ENCODE measurements at places on chromosomes 12 and 14. TPM values are rescaled to one million over a fixed set of nuclear protein-coding genes. Genes with fewer than 3 reads are reported as not detected.
A peak's percentile ranks its signal among the peaks of the same experiment; 100 is the strongest.

The SYNE3 gene
- 22.0 TPM for total RNA-seq

The CIT gene
- 9.5 TPM for total RNA-seq

The RASAL1 gene
- 1.3 TPM for total RNA-seq

The TAS2R9 gene
- not detected for total RNA-seq

The TGM1 gene
- total RNA-seq, result 1.6 TPM

The KCNH3 gene
- not detected for total RNA-seq

The GALNT9 gene
- total RNA-seq, result not detected

The KCNMB4 gene
- 0.98 TPM for total RNA-seq

The LLPH gene
- total RNA-seq, result 6.1 TPM

GRCh38 chr12:110697236-110697635 lies 8.3 kb upstream of the HVCN1 start:
- no peak for DNase-seq

DNA sequence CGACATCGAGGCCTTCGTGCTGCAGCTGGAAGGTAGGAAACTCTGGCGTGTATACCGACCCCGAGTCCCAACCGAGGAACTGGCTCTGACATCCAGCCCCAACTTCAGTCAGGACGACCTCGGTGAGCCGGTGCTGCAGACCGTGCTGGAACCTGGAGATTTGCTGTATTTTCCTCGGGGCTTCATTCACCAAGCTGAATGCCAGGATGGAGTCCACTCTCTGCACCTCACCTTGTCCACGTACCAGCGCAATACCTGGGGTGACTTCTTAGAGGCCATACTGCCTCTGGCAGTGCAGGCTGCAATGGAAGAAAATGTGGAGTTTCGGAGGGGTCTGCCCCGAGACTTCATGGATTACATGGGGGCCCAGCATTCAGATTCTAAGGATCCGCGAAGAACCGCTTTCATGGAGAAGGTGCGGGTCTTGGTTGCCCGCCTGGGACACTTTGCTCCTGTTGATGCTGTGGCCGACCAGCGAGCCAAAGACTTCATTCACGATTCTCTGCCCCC lies 1.4 kb downstream of the RIOX1 start:
- DNase-seq, result no peak

GRCh38 chr12:88784166-88784565 lies 203.9 kb upstream of the KITLG start:
- DNase-seq, result no peak

GRCh38 chr14:36020120-36021029 lies 156.1 kb downstream of the PTCSC3 start:
- DNase-seq, result no peak

GRCh38 chr12:122747224-122748135 lies 5.1 kb upstream of the DENR start:
- no peak for DNase-seq

- DNase-seq, result no peak
These were observed 207.1 kb downstream of the ANO4 start for GRCh38 chr12:101001669-101002068.

GRCh38 chr12:1421091-1421846 lies 173.1 kb downstream of the FBXL14 start:
- no peak for DNase-seq

GRCh38 chr12:74401035-74401434 lies 136.6 kb upstream of the ATXN7L3B start:
- DNase-seq, result no peak

DNA sequence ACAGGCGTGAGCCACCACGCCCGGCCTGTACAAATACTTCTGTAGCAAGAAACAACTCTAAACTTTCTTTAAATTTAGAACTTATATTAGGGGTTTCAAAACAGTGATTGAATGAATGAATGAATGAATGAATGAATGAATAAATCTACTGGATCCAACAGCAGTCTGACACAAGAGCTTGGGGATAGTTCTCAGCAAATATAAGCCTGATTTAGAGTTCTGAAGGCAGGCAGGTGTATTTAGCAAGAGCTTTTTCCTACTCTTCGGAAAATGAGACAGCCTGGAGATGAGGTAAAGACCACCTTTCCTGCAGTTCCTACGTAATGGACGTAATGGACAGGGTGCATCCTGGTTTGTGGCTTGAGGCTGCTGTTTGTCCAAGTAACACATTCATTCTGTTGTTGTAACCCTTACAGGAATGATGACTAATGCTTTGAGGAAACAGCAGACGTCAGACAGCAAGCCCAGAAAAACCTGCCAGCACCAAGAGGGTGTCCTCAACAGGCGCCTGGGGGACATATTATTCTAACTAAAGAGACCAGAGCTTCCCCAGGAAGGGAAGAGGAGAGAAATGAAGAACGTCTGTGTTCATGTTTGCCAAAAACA lies 277.4 kb upstream of the SOX5 start:
- peak; percentile 25 for DNase-seq

DNA sequence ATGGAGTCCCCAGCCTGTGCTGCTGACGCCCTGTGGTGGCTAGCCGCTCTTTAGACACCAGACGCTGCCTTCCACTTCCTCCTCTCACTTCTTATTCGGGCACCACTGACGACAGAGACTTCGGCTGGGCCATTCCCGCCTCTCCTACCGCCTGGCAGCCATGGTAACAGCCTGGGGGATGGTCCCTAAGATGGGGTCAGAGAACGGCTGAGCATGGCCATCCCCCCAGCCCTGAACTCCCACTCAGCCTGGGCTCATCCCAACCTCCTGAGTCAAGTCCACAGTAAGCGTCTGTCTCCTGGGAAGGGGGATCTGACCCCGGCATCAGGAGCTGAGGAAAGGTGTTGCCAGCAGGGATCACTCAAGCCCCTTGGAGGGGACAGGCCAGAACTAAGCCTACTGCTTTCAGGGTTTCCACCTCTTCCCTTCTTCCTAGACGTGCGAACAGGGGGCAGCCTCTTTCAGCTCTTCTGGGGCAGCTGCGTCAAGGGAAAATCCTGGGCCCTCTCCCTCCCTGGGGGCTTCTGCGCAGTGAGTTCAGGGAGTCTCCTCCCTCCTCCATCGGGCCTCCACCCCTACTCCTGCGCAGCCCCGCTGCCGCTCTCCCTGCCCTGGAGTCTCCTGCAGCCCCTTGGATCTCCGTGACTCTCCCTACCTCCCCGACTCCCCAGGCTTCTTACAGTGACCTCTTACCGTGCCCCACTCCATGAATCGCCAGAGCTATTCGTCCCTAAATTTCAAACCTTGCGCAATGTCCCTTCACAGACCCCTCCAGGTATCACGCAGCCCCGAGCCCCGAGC lies 643 bp upstream of the TAMALIN start:
- DNase-seq, result no peak

- DNase-seq, result no peak
These were observed 98.6 kb downstream of the SLC6A15 start for GRCh38 chr12:84813780-84814663.

- no peak for DNase-seq
These were observed 283.1 kb downstream of the MDGA2 start for GRCh38 chr14:47392326-47392725.

GRCh38 chr14:28307506-28307905 lies 459.1 kb upstream of the FOXG1 start:
- no peak for DNase-seq

DNA sequence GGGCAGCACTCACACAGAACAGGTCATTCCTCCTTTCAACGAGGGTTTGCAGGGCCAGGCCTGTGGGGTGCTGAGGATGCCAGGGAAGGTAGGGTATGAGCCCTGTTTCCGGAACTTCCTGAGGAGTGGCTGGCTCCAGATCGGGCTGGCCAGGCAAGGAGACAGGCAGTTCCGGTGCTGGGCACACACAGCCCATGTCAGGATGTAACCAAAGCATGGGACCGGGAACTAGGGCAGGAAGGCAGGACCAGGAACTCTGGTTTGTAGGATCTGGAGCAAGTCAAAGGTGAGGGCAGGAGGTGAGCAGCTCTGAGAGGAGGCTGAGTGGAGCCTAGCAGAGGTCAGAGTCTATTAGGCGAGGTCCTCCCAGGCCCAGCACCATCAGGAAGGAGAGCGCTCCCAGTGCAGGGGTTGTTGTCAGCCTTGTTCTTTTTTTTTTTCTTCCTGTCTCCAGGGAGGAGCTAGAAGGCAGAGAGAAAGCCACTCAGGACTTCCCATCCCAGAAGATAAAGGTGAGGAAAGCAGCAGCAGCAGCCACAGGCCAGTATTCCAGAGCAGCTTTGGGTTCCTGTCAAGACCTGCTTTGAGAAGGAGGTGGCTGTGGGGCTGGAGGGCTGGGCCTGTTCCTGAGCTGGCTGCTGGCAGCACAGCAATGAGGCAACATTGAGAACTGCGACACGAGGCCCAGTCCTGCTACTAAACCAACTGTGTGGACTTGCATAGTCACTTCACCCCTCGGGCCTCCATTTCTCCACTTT lies 49.0 kb upstream of the PTGR2 start:
- no peak for DNase-seq
